ENCODE measurements at places on chromosomes 1 and 21.

DNA sequence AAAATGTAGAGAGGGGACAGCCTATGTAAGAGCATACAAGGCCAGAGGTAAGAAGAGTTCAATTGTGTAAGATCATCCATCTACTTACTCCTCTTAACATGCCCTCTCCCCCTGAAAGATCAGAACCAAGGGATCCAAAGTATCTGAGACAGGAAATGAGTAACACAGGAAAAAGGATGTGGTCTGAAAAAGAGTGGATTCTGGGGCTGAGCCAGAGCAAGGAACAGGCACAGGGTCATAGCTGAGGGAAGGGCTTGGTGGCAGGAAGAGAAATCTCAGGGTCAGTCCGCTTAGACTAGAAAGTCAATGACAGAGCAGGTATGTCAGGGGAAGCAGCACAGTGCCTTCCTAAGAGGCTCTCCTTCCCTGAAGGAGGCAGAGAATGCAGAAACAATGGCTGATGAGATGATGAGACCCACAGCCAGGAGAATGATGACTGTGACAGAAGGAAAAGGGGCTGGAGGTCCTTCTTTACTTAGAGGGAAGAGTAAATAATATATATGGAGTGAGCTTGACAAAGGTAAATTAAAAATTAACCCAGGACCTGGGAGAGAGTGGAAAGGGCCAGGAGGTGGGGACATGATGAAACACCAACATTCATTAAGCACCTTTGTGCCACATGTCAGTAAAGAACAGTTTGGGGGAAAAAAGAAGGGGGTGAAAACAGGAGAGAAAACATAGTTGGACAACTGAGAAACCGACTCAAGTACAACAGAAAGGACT, 26.2 kb upstream of the A3GALT2 start:
- DNase-seq: no peak

- no peak for DNase-seq
These were observed 14.0 kb upstream of the PKP1 start for GRCh38 chr1:201269281-201269680.

DNA sequence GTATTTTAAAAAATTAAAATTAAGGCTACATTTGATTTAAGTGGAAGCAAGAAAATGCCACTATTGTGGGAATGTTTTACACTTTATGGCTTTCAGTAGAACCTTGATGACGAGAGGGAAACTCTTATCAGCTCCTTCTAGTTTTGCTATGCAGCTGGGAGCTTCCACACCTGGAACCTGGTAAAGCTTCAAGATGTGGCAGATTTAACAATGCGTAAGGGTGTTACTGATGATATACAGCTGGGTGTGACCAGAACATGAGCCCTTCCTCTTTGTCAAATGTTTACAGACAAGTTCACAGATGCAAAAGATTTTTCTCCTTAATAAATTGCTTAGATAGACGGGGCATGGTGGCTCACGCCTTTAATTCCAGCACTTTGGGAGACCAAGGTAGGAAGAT, 20.3 kb downstream of the TTC13 start:
- no peak for DNase-seq

GRCh38 chr1:155976062-155976912, 2.1 kb downstream of the ARHGEF2 start:
- DNase-seq: peak; percentile 59
